DMS 273 treated with DMSO at 0.1 percent for 48 hours (cell line): ENCODE measurements at places on chromosomes 12 and 14.

DNA sequence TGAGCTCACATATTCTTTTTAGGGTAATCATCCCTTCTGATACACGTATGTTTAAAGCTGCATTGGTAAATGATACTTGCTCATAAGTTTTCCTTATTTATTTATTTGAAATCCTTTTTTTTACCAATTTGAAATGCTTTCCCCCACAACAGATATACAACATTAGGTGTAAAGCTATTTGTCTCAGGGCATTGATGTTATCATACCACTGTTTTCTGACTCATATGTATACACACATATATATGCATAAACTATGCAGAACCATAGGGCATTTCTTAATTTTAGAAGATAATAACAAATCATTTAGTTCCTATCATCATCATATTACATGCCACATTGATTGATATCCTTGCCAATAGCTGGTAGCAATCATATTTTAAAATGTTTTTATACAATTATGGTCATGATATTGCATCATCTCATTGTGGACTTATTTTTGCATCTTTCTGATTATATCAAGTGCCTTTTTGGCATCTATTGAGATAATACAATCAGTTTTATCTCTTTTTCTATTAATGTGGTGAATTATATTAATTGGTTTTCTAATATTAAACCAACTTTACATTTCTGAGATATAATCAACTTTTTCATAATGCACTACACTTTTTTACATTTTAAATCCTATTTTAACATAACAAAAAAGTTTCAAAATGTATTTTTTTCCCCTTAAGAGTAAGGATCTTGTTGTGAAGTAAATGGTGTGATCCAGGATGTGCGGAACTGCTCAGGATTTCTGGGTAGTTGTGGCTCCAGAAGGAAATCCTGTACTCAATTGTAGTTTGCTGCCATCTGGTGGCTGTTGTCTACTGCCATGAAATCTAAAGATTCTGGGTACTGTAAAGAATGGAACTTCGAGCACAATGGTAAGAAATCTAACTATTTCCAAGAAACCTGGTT lies 16.7 kb downstream of the OR9K2 start:
- peak; percentile 1 for DNase-seq

- no peak for DNase-seq
Measured at GRCh38 chr12:51683763-51684357, 92.8 kb downstream of the SCN8A start.

DNA sequence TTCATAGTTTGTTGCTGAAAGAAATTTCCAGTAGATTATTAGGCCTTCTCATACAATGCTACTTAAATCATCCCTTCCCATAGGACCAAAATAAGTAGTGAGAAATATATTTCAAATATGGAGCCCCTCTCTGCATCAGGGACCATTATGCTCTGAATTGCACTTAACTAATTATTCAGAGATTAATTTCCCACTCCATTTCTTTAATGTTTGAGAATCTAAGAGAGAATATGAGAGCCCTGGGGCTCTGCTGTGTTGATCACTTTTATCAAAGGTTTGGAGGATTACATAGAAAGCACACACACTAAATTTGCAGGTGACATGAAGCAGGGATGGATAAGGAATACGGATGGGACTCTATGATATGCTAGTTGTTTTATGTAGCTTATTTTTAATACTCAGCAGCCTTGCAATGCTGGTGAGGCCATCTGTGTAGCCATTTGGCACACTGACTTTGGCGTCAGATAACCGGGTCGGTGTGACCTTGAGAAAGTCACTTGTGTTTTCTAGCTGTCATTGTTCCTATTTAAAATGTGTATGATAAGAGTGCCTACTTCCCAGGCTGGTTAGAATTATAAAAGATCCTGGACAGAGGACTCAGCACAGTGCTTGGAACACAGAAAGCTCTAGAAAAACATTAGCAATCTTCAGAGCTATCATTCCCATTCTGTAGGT lies 49.9 kb upstream of the FBXO21 start:
- no peak for DNase-seq

GRCh38 chr12:8612629-8613028 lies at the start of gene AICDA:
Gene AICDA (minus strand): TSS chr12:8612859. CDS start chr12:8612767, 92 bp downstream.
- DNase-seq: no peak

DNA sequence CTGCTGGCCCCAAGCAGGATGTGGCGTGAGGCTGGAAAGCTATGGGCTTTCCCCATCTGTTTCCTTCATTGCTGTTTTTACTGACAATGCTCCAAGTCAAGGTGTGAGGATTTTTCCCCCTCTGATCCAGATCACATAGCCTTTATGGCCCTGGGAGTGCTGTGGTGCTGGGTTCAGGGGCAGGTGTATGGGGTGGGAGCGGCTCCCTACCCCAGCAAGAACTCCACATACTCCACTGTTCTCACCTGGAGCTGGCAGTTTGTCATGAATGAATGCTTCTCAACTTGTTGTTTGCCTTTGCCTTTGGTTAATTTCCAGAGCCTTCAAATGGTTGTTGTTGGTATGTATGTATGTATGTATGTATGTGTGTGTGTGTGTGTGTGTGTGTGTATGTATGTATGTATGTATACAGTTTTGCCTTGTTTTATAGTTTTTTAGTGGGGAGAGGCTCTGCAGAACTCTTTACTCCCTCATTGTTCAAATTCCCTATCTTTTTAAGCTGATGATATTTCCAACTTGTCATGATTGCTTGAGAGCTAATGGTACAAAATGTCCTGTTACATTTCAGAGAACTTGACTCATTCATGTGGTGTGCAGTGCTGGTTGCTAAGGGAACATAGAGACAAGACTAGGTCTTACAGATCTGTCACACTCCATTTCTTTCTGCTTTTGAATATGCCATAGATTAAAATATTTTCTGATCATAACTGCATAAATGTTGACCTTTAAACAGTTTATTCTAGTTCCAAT lies 36.6 kb upstream of the ASPG start:
- no peak for DNase-seq

GRCh38 chr12:9792961-9793617 lies 32.4 kb upstream of the CD69 start:
- DNase-seq: no peak

- DNase-seq: no peak
Measured at GRCh38 chr14:76123426-76124225, 28.1 kb upstream of the GPATCH2L start.

- DNase-seq: no peak
Measured at GRCh38 chr14:24908592-24909236, 141.2 kb downstream of the STXBP6 start.

DNA sequence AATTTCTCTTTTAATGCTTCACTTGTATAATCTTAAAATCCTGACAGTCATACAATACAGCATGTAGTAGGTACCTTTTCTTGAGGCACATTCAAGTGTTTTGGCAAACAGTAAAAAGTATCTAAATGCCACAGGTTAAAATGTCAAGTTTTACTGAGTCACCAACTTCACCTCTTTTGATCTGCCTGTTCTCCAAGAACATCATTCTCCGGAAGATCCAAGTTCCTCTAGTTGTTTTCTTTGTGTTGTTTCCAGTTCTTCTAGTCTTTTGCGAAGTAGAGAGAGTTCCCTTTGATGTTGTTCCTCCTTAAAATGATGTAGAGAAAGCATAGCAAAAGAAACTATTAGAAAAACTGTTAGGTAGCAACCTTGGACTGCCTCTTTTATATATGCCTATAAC lies 151.1 kb downstream of the CEP83 start:
- no peak for DNase-seq

- DNase-seq: no peak
Measured at GRCh38 chr14:35985474-35986218, 159.5 kb downstream of the BRMS1L start.

- no peak for DNase-seq
Measured at GRCh38 chr12:85836197-85837090, at the start of gene RASSF9. Gene RASSF9 (minus strand): TSS chr12:85836409. CDS start chr12:85836201, 208 bp downstream.

DNA sequence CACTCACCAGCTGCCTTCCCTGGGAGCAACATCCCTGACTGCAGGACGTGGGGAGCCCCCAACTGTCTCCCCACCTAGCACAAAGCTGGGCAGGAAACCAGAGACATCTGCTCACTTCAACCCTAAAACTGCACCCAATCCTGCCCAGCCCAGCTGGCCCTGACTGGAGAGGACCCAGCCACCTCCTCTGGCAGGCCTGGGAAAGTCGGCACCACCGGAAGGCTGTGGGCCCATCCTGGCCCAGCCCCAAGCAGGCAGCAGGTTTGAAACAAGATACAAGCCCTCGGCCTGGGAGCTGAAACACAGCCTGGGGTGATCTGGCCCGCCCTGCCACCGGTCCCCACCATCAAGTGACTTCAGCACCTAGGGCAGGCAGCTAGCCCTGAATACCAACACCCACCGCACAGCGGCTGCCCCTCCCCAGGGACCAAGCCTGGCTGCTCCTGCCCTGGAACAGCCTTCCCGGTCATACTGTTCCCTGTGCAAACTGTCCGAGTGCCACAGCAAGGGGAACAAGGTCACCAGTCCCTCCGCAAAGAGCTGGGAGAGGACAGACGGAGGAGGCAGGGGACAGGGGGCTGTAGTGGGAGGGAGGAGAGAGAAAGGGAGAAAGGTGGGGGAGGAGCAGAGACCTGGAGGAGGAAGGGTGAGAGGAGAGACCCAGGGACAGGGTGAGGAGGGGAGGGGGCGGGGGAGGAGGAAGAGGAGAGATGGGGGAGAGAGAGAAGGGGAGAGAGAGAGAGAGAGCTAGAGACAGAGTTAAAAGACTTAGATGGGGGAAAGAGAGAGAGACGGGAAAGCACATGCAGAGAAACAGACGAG lies 115.7 kb downstream of the RFLNA start:
- peak; percentile 80 for DNase-seq

DNA sequence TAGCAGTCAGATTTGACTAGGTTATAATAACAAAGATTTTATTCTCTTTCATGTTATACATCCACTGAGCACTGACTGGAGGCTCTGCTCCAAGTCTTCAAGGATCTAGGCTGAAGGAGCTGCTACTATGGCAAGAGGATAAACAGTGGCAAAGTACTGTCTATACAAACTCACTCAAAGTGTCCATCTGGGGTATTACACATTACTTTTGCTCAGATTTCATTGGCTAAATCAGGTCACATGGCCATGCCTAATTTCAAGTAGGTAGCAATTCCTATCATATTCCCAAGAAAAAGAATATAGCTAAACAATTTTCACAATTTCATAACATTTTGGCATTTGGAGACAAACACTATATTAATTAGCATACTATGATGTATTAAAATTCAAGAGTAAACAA lies 40.9 kb downstream of the CDK17 start:
- no peak for DNase-seq

GRCh38 chr12:116964054-116965050 lies 53.6 kb downstream of the FBXW8 start:
- DNase-seq: no peak

DNA sequence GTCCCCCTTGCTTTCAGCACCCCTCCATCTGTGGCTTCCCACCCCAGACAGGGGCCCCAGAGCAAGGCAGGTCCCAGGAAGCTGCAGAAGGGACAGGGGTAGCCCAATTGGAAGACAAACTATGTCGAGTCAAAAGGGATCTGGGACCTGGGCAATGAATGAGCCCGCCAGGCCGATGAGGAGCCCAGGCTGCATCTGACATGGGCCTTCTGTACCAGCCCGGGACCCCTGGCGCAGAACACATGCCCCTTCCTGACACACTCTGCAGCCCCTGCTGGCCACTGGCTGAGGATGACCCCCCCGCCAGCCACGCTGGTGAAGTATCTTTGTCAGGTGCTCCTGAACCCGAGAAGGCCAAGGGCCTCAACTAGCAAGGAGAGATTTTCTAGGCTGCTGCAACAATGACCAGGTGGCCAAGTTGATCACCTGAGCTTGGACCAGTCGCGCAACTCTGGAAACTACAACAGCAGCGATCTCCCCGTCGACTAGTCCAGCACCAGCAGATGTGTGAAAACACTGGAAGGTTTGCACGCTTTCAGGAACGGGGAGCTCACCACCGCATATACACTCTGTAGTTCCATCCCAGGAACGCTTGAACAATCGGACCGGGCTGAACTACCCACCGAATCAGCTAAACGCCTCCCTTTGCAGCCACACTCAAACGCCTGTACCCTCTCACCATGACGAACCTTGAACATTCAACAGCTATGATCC lies 119.0 kb downstream of the NCOR2 start:
- no peak for DNase-seq

DNA sequence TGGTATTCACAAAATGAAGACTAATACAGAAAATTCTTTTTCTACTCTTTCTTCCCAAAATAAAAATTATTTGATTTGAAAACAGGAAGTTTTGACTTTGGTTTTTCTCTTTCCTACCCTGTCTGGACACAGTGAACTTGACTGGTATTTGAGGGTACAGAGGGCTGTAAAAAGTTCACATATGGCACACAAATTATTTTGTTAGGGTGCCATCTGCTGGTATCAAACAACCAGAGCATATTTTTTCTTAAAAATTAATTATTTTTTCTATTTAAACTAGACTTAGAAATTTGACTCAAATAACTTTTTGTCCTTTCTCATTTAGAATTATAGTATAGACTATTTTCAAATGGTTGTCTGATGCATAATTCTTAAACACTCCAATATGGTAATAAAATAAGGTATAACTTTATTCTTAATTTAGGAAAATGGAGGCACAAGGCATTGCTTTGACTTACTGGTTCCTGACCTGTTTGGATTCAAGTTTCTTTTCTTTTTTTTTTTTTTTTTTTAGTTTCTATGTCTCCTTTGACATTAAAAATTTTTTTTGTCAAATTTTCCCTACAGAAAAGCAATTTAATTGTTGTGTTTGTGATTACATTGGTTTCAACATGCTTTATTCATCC lies 390.6 kb downstream of the PRKD1 start:
- DNase-seq: no peak

DNA sequence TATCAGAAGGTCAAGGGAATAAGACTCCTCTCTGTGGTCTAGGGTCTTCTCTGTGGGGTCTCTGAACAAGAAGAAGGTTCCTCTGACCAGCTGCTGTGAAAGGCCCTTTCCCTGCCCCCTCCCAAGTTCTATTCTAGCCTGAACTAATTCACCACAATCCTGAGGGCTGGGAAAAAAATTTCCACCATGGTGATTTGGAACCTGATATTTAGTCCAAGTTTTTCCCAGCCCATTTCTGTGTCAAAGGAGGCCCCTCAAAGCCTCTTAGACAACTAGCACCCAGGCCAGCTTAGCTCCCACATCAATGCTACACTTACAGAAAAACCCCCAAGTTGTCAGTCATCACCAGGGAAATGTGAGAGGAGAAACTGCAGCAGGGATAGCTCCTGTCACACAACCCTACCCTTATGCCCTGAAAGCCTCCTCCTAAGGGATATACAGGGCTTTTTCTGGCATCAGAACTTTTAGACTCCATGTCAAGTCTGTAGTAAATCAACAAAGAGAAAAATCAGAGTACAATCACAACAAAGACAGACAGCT lies 4.5 kb downstream of the FMNL3 start:
- no peak for DNase-seq
